ENCODE measurements at places on chromosomes 3 and 15. TPM values are rescaled to one million over a fixed set of nuclear protein-coding genes. Genes with fewer than 3 reads are reported as not detected.

DNA sequence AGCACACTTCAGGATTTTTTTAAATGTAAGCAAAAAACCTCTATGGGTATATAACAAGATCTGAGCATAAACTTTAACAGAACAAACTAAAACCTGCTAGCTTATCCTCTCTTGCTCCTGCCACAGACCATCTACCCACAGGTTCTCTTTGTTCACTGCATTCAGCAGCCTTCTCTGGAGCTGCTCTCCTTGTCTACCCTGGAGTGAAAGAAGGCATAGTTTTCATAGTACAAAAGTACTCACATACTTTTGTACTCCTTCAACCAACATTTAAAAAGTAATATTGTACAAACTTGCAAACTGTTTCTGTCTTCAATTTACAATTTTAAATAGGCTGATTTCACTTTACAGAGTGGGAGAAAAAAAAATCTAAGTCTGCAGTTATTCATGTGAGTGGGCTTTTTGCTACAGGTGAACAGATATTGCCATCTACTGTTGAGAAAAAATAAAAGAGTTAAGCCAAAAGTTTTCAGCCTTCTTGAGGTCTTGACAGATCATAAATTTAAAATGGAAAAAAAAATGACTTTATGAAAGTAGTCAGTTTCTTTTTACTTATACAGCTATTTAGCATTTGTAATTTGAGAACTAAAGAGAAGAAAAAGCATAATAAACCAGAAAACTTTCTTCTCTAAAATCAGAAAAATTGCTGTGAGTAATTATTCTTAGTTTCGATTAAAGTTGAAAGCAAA lies 20.4 kb downstream of the TERC start:
- DNase-seq, result no peak

- DNase-seq, result no peak
These were observed 172.8 kb upstream of the PLSCR5 start for GRCh38 chr3:146777941-146778340.

The SAMD7 gene
- total RNA-seq, result not detected

GRCh38 chr3:1228289-1228688 lies 135.5 kb downstream of the CNTN6 start:
- no peak for DNase-seq

DNA sequence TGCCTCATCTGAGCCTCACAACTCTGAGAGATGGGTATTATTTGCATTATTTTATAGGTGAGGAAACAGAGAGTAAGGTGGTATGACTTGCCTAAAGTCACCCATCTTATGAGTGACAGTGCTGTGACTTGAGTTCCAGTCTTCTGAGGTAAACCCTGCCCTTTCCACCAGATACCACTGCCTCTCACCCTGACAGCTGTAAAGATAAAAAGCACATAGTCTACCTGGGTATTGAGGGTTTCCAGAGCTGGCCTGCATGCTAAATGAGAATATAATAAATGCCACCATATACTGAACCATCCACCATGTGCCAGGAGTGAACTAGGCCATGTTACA lies 25.6 kb downstream of the RASGRP1 start:
- DNase-seq, result no peak

DNA sequence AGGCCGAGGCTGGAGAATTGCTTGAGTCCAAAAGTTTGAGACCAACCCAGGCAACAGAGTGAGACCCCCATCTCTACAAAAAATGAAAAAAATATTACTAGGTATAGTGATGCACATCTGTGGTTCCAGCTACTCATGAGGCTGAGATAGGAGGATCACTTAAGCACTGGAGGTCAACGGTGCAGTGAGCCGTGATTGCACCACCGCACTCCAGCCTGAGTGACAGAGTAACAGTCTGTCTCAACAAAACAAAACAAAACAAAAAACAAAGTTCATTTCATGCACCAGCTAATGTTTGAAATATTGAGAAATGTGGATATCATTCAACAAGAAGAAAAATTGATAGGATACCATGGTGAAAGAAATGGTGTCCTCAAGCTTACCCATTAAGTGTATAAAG lies 450.5 kb upstream of the TPRG1 start:
- no peak for DNase-seq

DNA sequence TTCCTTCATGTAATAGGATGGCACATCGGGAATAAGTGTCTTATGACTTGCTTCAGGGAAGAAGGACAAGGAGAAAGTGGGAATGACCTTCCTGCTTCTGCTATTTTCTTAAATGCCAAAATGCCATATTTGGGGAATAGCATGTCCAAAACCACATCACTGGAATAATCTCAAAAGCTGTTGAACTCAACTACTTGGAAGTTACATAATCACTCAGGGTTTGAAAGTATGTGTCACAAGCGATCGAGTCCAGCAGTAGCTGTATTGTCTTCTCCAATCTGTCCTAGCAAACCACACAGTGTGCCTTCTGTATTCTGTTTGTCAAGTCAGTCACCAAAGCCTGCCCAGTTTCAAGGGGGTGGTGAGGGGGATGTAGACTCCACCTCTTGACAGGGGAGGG lies 58.3 kb upstream of the GADL1 start:
- DNase-seq, result no peak

DNA sequence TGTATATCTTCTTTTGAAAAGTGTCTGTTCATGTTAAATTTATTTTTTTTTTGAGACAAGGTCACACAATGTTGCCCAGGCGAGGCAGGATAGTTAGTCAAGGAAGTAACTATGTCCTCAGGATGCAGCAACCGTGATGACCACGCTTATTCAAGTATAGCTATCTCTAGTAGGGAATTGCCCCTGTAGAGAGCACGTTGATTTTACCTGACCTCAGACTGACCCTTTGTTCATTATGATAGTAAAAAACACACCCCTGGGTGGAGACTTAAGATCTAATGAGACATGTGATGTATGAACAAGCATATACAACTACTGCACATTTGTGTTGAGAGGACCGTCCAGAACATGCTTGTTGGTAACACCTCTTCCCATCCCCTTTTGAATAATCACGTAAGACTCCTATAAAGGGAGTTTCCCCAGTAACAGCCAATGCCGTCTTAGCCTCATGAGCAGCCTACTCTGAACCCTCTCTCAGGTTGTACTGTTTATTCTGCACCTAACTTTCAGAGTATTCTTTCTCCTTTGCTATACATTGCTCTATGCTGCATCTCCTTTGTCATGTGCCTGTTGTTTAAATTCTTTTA lies 32.9 kb downstream of the ZNF621 start:
- DNase-seq, result no peak

DNA sequence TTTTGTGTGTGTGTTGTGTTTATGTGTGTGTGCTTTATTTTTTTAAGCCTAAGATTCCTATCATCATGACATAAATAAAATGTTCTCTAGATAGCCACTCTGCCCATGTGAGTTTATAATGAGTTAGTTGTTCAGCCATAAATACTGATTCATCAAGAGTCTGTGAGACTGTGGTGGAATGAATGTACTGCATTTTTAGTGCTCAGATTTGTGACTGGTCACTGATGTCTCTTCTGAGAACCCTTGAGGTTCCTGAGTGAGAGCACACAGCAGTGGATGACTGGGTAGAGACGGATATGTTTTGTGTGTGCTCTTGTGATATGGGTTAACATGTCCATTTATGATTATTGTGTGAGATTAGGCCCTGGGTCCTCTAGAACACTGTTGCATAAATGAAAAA lies 51.2 kb downstream of the SETD5 start:
- no peak for DNase-seq

GRCh38 chr15:72200395-72201237 lies 3.0 kb upstream of the GRAMD2A start:
- no peak for DNase-seq

GRCh38 chr15:68414206-68414555 lies 17.8 kb downstream of the ITGA11 start:
- no peak for DNase-seq

- no peak for DNase-seq
These were observed 139.5 kb upstream of the EIF1B start for GRCh38 chr3:40169983-40170382.

The ACKR2 gene
- 0.56 TPM for total RNA-seq

DNA sequence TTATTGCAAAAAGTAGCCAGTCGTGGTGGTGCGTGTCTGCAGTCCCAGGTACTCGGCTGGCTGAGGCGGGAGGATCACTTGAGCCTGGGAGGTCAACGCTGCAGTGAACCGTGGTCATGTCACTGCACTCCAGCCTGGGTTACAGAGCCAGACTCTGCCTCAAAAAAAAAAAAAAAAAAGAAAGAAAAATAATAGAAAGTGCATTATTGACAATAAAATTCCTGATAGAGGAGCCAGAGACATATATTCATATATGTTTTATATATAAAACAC lies 43.6 kb upstream of the PYDC2 start:
- DNase-seq, result no peak

DNA sequence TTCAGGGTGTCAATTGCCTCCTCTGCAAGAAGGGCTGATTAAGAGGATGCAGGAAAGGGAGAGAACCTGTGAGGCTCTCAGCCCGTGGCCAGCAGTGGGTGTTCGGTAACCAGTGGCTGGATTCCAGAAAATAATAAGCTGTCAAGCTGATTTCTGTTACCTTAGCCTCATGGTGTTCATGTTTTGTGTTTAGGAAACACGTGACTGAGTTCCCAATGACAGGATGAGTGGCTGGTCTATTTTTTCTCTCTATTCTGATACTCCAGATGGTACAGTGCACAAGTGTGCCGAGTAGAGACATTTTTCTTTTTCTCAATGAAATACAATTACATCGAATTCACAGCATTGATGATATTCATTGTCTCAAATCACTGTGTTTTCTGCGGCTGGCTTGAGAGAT lies 43.6 kb downstream of the EDEM1 start:
- DNase-seq, result no peak

The SPSB4 gene
- 35.1 TPM for total RNA-seq

GRCh38 chr3:59772416-59773408 lies 722.9 kb upstream of the CFAP20DC start:
- no peak for DNase-seq

DNA sequence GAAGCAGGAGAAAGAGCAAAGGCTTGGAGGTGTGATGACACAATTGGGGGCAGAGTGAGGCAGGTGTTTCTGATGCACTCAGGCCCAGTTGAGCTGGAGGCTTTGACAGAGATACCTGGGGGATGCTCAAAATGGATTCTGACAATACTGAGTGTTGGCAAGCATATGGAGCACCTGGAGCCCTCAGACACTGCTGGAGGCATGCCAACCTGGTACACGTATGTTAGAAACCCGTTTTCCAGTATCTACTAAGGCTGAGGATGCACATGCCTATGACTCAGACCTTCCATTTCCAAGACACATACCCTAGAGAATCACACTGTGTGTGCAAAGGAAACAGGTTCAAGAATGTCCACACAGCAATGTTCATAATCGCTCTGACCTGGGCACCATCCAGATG lies 58.7 kb downstream of the WNT7A start:
- DNase-seq, result no peak

DNA sequence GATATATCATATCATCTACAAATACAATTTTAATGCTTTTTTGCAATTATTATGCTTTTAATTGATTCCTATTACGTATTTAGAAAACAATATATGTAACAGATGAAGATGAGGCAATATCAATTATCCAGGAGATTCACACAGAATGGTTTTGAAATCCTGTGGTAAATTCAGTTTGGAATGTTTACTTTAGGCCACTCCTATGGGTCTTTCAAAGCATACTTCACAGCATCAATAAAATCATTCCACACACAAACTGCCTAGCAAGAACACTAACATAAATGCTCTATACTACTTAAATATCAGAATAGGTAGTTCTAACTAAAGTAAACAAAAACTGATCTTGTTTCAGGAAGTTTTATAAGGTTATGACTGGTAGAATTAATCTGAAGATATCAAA lies 90.5 kb downstream of the FAM227B start:
- DNase-seq, result no peak

- no peak for DNase-seq
These were observed 50.4 kb downstream of the GLB1 start for GRCh38 chr3:33046521-33046920.

The SEMA7A gene
- total RNA-seq, result 14.4 TPM

- no peak for DNase-seq
These were observed 13.4 kb upstream of the SCN10A start for GRCh38 chr3:38829404-38829803.

GRCh38 chr3:4850211-4850927 lies 128.9 kb upstream of the BHLHE40 start:
- DNase-seq, result no peak

DNA sequence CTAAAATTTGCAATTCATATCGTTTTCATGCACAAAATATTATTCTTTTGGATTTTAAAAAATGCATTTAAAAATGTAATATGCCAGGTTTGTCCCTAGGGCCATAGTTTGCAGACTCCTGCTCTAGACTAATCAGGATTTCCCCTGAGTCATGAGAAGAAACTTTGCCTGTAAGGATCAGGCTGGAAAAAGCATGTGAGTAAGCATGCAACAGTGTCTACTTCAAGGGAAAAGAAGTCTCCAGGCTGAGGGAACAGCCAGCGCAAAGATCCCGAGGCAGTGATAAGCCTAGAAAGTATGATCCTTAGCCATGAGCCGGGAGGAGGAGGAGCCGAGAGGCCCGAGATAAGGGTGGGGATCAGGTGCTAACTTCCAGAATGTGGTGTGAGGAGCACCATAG lies 382.8 kb upstream of the CFAP20DC start:
- DNase-seq, result no peak

DNA sequence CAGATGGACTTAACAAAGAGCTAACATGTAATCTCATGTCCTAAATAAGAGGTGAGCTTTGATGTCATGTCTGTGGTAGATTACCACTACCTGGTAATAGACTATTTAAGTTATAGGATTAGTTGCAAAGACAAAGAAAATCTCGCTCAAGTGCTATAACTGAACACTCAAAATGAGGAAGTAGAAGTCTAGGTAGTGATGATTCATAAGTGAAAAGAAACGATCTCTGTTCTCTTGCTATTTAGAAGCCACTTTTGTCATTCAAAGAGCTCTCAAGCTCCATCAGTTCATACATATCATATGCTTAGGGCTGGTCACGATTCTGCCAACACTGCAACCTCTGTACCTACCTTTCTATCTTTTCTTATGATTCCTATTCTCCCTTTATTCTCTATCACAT lies 110.9 kb downstream of the EDEM1 start:
- DNase-seq, result no peak

GRCh38 chr15:76159282-76159681 lies 99.5 kb downstream of the TMEM266 start:
- DNase-seq, result no peak

- DNase-seq, result no peak
These were observed 114.5 kb upstream of the GADL1 start for GRCh38 chr3:31008994-31009393.
